Stimulated activated CD8-positive, alpha-beta memory T cell treated with anti-CD3 and anti-CD28 coated beads, Interleukin-4, amount 100 ng/mL, for 48 hours (primary cell): ENCODE measurements at places on chromosomes 12 and 14.

- DNase-seq: no peak
Observed at GRCh38 chr12:60072911-60073310, 477.1 kb downstream of the SLC16A7 start.

GRCh38 chr14:80456209-80456608 is 244.9 kb upstream of the DIO2 start:
- DNase-seq: no peak

DNA sequence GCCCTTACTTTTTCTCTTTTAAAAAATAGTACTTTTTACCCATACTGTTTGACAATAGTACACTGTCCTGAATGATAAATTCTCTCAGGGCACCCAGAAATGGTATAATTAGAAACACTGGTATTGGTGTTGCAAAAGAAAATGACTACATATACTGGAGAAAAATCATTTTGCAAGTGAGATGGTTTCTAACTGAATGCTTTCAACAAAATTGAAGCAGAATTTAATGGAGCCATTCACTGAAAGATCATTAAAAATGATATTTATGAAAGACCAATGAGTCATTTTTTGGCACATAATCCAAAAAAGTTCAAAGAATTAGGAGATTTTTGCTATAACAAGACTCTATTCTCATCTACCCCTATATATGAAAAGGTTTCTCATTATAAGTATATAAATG is 68.8 kb downstream of the TMTC1 start:
- DNase-seq: no peak

DNA sequence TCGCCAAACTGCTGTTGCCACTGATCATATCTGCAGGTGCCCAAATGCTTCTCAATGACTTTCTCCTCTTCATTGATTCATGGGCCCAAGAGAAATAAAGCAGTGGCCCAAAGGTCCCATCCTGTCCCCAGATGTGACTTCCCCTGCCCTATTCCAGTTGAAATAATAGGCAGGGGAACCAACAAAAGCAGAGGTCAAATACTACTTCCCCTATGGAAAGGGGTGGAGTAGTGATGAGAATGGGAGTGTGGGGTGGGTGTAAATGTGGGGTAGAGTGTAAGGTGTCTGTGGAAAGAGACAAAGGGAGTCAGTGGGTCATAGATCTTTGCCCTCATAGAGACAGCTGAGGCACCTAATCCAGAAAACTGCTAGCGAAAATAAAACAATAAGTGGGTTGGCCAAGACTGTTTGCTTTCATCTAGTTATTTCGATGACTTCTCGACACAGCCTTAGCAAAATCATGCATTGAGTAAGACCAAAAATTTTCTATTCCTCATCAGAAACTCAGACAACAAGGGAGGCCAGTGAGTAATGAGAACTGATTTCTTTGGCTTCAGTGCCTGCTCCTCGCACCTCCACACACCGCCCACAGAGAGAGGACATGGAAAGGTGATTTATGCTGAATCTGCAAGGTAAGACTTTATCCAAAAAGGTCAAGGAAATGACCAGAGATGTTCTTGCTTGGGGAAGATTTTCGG is 10.9 kb upstream of the IL22 start:
- DNase-seq: no peak

GRCh38 chr12:109089683-109090082 is 3.6 kb downstream of the ALKBH2 start:
- DNase-seq: no peak

DNA sequence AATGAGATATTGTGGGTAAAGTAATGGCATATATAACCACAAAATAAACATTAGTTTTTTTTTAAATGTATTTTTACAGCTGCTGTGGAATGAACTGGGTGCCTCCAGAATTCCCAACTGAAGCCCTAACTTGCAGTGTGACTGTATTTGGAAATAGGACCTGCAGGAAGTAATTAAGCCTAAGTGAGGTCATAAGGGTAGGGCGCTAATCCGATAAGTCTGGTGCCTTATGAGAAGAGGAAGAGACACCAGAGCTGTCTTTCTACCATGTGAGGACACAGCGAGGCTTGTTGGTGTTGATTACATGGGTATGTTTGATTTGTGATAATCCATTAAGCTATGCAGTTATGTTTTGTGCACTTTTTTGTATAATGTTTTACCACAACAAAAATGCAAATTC is 136.8 kb downstream of the TPH2 start:
- no peak for DNase-seq

DNA sequence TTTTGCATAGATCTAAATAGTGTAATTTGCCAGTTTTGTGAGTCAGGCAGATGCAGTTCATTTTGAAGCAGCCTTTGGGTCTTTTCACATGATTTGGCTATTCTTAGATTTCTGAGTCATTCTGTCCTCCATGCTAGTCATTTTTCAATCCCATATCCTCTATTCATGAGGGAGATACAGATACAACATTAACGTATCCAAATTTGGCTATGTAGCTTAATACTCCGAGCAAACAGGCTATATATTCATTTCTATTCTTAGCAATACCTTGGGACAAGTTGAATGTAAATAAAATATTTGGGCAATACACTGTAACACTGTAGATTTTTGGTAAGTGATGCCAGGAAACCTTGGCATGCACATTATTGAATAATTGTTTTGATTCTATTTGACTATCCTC is 270.7 kb upstream of the PDE3A start:
- DNase-seq: no peak

GRCh38 chr14:102317564-102318248 is 1.8 kb upstream of the ZNF839 start:
- peak; percentile 48 for DNase-seq

DNA sequence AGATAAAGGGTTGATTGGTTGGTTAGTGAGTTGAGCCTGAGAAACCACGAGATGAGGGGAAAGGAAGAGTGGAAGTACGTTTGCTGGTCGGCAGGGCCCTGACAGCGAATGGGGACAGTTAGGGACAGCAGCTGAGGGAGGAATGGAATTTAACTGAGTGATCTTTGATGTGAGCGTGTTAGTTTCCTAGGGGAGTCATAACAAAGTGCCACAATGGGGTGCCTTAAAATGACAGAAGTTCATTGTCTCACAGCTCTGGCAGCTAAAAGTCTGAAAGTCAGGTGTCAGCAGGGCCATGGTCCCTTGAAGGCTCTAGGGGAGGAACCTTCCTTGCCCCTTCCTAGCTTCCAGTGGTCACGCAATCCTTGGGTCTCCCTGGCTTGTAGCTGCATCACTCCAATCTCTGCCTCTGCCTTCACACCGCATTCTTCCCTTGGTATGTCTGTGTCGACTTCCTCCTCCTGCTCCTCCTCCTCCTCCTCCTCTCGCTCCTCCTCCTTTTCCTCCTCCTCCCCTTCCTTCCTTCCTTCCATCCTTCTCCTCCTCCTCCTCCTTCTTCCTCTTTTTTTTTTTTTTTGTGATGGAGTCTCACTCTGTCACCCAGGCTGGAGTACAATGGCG is 26.0 kb upstream of the RIN3 start:
- no peak for DNase-seq

DNA sequence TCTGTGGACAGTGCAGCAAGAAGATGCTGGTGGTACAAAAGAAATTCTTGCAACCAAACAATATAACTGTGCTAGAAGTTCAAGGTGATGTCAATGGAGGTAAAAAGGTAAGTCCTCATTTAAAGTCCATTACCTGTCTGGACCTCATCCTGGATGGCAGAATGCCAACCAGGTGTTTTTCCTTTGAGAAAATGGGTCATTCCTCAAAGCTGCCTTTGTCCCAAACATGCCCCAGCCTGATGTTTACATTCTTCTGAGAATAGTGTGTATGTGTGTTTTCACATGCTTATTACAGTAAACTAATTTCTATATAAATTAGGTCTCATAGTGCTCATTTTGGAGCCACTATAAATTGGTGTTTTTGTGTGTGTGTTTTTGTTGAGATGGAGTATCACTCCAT is 24.9 kb downstream of the ACTR6 start:
- DNase-seq: no peak

GRCh38 chr14:36771028-36771640 is 109.5 kb downstream of the PAX9 start:
- no peak for DNase-seq

DNA sequence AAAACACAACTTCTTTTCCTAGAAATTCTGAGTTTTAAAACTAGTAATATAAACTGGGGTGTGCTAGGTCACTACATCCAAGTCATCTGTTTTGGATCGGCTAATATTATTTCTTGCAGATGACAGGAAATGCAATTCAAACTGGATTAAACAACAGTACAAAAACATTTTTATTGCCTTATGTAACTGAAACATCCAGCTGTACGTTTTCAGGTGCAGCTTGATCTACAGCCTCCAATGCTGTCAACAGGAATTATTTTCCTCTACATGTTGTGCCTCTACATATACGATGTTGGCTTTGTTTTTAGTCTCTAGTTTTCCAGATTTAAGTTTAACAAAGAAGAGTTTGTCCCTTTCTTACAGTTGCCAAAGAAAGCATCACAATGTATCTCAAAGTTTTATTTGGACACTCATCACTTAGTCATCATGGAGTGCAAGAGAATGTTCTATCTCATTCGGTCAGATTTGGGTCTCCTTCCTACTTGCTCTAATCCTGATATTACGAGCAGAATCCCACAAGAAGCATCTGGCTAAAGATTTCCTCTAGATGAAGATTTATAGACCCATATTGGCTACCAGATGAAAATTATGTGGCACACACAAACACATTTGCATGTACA is 326.7 kb downstream of the SLC6A15 start:
- DNase-seq: no peak

DNA sequence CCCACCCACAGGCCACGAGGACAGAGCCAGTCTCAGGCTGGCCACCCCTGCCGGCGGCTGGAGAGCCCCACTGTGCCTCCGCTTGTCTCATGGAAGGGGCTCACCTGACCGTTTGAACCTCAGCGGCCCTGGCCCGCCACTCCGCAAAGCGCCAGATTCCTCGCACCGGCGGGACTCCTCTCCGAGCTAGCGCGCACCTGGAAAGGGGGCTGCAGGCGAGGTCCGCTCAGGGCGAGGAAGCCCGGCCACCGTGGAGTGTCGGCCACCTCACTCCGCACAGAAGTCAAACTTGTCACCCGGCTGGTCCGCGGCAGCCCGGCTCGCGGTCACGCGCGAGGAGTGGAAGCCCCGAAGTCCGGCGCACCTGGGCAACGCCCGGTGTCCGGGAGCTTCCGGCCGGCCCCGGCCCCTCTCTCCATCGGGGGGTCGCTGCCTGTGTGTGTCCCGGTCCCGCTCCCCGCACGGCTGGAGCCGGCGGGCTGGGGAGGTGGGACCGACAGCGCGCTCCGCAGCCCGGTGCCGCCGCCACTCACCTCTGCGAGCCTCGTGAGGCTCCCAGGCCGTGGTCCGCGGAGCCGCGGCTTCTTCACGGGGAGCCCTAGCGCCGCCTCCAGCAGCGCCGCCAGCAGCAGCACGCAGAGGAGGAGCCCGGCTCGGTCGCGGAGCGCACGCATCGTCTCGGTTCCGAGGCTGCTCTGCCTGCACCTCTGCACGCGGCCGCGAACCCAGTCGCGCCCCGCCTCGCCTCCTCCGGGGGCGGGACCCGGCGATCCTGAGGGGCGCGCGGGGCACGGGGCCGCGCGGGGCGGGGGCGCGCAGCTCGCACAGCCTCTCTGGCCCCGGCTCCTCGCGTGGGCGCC is at the start of gene ISM2:
Gene ISM2, minus strand, starts transcription at position 697 of the 860 bp plus-strand sequence. Its CDS starts 23 bp downstream, at position 674.
- DNase-seq: peak; percentile 59

DNA sequence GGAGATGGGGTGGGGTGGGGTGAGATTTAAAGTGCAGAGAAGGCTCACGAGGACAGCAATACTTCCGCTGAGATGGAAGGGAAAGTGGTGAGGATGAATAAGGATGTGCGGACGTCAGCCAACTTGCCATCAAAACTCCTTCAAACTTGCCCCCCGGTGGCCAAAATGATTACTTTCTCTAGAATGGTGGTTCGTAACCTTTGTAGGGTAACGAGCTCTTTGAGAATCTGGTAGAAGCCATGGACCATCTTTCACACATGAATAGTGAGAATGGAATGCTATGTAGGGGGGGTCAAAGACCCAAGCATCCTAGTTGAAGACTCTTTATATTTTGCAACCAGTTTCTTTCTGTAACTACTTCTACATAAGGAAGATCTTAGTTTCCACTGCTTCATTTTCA is 245.9 kb upstream of the DDHD1 start:
- no peak for DNase-seq

DNA sequence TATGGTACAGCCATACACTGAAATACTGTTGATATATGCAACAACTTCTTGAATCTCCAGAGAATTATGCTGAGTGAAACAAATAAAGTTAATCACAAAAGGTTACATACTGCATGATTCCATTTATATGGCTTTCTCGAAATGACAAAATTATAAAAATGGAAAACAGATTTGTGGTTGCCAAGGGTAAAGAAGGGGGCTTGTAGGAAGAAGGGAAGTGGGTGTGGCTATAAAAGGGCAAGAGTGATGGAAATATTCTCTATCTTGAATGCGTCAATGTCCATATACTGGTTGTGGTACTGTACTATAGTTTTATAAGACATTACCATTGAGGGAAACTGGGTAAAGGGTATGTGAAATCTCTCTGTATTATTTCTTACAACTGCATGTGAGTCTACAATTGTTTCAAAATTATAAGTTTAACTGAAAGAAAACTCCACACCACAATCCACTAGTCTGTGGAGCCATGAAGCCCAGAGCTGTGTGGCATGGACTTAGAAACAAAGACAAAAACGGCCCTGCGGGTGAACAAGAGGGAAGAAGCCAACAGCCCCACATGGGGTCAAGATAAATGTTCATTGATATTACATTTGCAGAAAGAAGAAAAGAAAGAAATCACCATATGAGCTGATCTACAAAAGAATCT is 18.3 kb upstream of the TSPAN11 start:
- no peak for DNase-seq

DNA sequence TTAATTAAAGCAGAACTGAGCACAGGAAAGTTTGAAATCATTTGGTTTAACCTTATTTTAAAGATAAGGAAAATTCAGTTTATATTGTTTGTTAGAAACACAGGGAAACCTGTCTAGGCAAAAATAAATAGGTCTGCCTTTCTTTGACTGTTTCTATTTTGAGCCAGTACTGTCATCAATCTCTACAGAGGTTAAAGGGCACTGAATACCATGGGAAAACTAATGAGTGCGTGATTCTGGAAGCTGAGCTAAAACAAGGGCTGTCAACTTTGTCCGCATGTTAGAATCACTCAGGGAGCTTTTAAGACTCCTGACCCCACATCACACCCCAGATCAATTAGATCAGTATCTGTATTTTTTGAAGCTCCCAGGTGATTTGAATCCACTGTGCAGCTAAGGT is 38.8 kb downstream of the NOPCHAP1 start:
- DNase-seq: no peak

DNA sequence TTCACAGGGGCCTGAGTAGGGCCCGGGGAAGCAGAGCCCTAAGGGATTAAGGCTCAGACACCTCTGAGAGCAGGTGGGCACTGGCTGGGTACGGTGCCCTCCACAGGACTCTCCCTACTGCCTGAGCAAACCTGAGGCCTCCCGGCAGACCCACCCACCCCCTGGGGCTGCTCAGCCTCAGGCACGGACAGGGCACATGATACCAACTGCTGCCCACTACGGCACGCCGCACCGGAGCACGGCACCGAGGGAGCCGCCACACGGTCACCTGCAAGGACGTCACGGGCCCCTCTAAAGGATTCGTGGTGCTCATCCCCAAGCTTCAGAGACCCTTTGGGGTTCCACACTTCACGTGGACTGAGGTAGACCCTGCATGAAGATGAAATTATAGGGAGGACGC is 7.1 kb downstream of the LTBR start:
- no peak for DNase-seq

- DNase-seq: no peak
Observed at GRCh38 chr12:75437564-75437963, 43.0 kb upstream of the GLIPR1 start.
